ENCODE measurements at places on chromosomes 13 and 19.

GRCh38 chr13:25879466-25879865 lies 172.3 kb downstream of the SHISA2 start:
- no peak for DNase-seq

- no peak for DNase-seq
These were observed 296.7 kb upstream of the DACH1 start for GRCh38 chr13:72163678-72164077.

DNA sequence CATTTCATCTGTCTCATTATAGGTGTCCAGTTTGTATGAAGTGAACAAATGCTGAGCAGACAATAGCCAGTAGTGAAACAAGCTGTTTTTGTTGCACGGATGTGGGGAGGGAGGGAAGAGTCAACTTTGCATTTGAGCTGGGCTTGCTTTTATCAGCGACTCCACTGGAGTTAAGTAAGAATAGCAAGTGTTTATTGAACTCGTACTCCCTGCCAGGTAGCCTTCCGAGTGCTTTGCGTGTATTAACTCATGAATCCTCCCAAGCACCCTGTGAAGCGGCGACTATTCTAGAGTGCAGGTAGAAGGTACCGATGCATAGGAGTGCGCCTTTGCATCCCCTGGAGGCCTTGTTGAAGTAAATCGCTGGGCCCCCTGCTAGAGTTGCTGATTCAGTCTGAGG lies 4.7 kb upstream of the ZNF444 start:
- DNase-seq, result no peak

- no peak for DNase-seq
These were observed 330.2 kb downstream of the MZT1 start for GRCh38 chr13:72397265-72397664.

DNA sequence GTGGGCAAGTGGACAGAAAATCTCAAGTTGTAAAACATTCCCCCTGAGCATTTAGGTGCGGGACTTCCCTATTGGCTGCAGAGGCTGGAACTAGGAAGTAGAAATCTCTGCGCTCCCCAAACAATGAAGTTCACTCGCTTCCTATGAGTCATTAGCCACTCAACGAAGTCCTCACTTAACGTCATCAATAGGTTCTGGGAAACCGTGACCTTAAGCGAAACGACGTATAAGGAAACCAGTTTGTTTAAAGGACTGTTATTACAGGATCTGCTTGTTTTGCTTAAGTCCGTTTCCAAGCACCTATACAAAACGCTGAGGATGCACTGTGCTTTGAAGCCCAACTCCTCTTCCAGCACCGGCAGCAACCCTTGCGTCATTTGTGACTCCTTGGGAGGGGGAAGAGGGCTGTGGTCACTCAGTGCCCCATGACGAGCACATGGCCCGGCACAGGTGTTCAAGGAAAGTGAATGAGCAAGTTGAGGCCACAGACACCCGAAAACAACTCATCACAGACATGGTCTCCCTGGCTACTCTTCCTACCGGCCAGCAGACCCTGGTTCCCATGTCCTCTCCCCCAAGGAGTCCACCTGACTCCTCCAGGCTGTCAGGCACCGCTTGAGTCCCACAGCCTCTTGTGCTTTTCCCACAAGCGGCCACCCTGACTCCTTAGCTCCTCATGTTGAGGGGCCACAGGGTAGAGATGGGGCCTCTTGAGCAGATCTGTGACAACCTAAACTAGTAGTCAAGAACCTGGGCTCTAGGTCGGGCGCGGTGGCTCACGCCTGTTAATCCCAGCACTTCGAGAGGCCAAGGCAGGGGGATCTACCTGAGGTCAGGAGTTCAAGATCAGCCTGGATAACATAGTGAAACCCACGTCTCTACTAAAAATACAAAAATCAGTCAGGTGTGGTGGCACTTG lies 4.8 kb downstream of the RPS16 start:
- DNase-seq, result peak; percentile 46

GRCh38 chr13:67135356-67135755 lies 94.8 kb downstream of the PCDH9 start:
- no peak for DNase-seq
